ENCODE measurements at places on chromosomes 11 and 22. TPM values are rescaled to one million over a fixed set of nuclear protein-coding genes. Genes with fewer than 3 reads are reported as not detected.

- no peaks in the 10 kb centered on the region for H3K27me3 ChIP-seq
- no peak for DNase-seq
- no peak overlapping the region for H3K4me3 ChIP-seq
- H3K27ac ChIP-seq: no peak overlapping the region
- H3K4me1 ChIP-seq: peaks cover 10% of the 10 kb centered on the region
Measured at GRCh38 chr22:28977481-28977971, 84.1 kb downstream of the C22orf31 start.

GRCh38 chr11:120811731-120812130, 212.2 kb upstream of the TBCEL start:
- no peak for DNase-seq
- H3K36me3 ChIP-seq: no peaks in the 10 kb centered on the region
- H3K27me3 ChIP-seq: peaks cover 1% of the 10 kb centered on the region
- H3K4me1 ChIP-seq: peaks cover 3% of the 10 kb centered on the region

- peaks cover 1% of the 10 kb centered on the region for H3K27me3 ChIP-seq
- no peak overlapping the region for H3K4me3 ChIP-seq
- no peaks in the 10 kb centered on the region for H3K36me3 ChIP-seq
- peaks cover 19% of the 10 kb centered on the region for H3K4me1 ChIP-seq
- no peak overlapping the region for H3K27ac ChIP-seq
- DNase-seq: no peak
Measured at GRCh38 chr22:30198152-30198825, 48.3 kb downstream of the LIF start.

GRCh38 chr11:14445542-14446530, 53.8 kb downstream of the COPB1 start:
- peaks cover 2% of the 10 kb centered on the region for H3K27me3 ChIP-seq
- H3K4me3 ChIP-seq: no peak overlapping the region
- H3K27ac ChIP-seq: no peak overlapping the region
- H3K4me1 ChIP-seq: peaks cover 5% of the 10 kb centered on the region
- no peaks in the 10 kb centered on the region for H3K36me3 ChIP-seq
- no peak for DNase-seq

DNA sequence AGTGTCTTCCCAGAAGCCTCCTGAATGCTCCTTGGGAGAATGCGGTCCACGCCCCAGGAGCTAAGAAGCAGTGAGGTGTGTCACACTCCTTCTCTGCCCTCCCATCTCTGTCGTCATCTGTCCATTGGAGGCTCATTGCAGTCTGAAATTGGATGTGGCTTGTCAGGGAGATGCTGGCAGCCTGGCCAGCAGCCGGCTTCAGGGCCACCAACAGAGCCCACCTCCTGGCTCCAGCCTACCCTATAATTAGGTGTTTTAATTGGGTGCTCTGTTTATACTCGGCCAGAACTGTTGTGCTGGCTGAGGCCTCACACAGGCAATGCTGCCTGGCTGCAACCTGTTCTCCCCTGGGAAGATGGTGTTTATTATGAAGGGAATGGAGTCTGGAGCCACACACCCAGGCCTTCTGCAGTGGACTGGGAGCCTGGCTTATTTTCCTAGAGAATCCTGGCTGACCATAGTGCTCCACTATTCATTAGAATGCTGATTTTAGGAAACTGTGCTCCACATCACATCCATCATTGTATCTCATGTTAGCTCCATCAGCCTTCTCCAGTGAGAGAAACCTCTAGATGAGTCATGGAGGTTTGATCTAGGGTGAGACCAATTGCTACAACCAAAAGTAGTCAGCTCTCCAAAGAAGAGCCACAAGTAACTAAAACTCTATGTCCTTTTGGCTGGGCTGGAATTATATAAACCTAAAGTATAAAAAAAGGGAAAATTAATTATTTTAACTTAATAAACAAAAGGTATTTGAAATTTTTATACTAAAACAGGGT, 86.8 kb upstream of the CRTAM start:
- peaks cover 39% of the 10 kb centered on the region for H3K4me1 ChIP-seq
- H3K36me3 ChIP-seq: no peaks in the 10 kb centered on the region
- H3K27me3 ChIP-seq: no peaks in the 10 kb centered on the region
- DNase-seq: no peak
- no peak overlapping the region for H3K27ac ChIP-seq

- H3K4me1 ChIP-seq: peaks cover 9% of the 10 kb centered on the region
- no peaks in the 10 kb centered on the region for H3K27me3 ChIP-seq
- H3K27ac ChIP-seq: no peak overlapping the region
- H3K4me3 ChIP-seq: no peak overlapping the region
- H3K36me3 ChIP-seq: no peaks in the 10 kb centered on the region
Measured at GRCh38 chr11:102313238-102313940, 3.9 kb upstream of the BIRC3 start.

GRCh38 chr11:22991196-22991595, 130.9 kb upstream of the CCDC179 start:
- H3K27me3 ChIP-seq: peaks cover 3% of the 10 kb centered on the region
- no peak overlapping the region for H3K4me3 ChIP-seq
- DNase-seq: no peak
- H3K4me1 ChIP-seq: no peaks in the 10 kb centered on the region

- DNase-seq: no peak
- H3K27me3 ChIP-seq: peaks cover 2% of the 10 kb centered on the region
- H3K4me3 ChIP-seq: no peak overlapping the region
- no peak overlapping the region for H3K27ac ChIP-seq
- peaks cover 16% of the 10 kb centered on the region for H3K36me3 ChIP-seq
Measured at GRCh38 chr22:45696227-45696626, 24.6 kb downstream of the ATXN10 start.

- H3K27ac ChIP-seq: no peak overlapping the region
- peaks cover 1% of the 10 kb centered on the region for H3K4me1 ChIP-seq
- no peaks in the 10 kb centered on the region for H3K36me3 ChIP-seq
- H3K4me3 ChIP-seq: no peak overlapping the region
Measured at GRCh38 chr11:72369743-72370142, 64.6 kb downstream of the CLPB start.

GRCh38 chr22:21563912-21564311, 3.6 kb upstream of the UBE2L3 start:
- H3K4me1 ChIP-seq: peaks cover 8% of the 10 kb centered on the region
- no peak overlapping the region for H3K4me3 ChIP-seq
- no peak overlapping the region for H3K27ac ChIP-seq
- no peaks in the 10 kb centered on the region for H3K27me3 ChIP-seq
- no peaks in the 10 kb centered on the region for H3K36me3 ChIP-seq

GRCh38 chr22:35653824-35654223, 5.6 kb downstream of the APOL6 start:
- no peak for DNase-seq
- no peaks in the 10 kb centered on the region for H3K27me3 ChIP-seq
- H3K4me3 ChIP-seq: no peak overlapping the region
- H3K27ac ChIP-seq: no peak overlapping the region
- H3K36me3 ChIP-seq: peaks cover 8% of the 10 kb centered on the region

Gene GRK3
- 7.1 TPM for total RNA-seq

Gene SIRT3
- 23.4 TPM for total RNA-seq

Gene OR8D4
- total RNA-seq: not detected

Measured in endothelial cell (in vitro differentiated cells).